Lower lobe of right lung (tissue), 2 donors: ENCODE measurements at places on chromosomes 1 and 21.

- DNase-seq: no peak
These were observed 356.1 kb downstream of the LMO4 start for GRCh38 chr1:87684713-87685205.

GRCh38 chr1:42576935-42577334, 81.3 kb upstream of the PPIH start:
- no peak for DNase-seq

GRCh38 chr21:42438316-42439205, 34.9 kb downstream of the UBASH3A start:
- DNase-seq: no peak

GRCh38 chr1:218394416-218394815, 49.3 kb downstream of the TGFB2 start:
- DNase-seq: no peak

- no peak for DNase-seq
These were observed 2.6 kb downstream of the KRTAP10-12 start for GRCh38 chr21:44699502-44700001.

GRCh38 chr1:65045022-65045817, 78.9 kb upstream of the JAK1 start:
- DNase-seq: no peak

DNA sequence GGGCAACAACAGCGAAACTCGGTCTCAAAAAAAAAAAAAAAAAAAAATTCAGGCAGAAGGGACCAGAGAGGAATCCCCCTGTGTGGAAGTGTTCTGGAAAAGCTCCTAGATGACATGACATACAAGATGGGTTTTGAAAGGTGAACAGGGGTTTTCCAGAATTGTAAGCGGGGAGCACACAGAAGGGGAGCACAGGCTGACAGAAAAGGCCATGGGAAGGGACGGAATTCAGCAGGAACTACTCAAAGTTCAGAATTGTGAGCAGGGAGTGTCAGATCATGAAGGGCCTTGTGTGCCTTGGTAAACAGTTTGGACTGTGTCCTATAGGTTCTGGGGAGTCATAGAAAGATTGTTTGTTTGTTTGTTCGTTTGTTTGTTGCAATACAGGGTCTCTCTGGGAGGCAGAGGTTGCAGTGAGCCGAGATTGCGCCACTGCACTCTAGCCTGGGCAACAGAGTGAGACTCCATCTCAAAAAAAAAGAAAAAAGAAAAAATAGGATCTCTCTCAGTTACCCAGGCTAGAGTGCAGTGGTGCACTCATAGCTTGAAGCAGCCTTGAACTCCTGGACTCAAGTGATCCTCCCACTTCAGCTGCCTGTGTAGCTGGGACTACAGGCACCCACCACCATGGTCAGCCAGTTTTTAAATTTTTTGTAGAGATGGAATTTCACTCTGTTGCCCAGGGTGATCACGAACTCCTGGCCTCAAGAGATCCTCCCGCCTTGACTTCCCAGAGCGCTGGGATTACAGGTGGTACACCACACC, 1.2 kb upstream of the RHBDL2 start:
- DNase-seq: no peak

DNA sequence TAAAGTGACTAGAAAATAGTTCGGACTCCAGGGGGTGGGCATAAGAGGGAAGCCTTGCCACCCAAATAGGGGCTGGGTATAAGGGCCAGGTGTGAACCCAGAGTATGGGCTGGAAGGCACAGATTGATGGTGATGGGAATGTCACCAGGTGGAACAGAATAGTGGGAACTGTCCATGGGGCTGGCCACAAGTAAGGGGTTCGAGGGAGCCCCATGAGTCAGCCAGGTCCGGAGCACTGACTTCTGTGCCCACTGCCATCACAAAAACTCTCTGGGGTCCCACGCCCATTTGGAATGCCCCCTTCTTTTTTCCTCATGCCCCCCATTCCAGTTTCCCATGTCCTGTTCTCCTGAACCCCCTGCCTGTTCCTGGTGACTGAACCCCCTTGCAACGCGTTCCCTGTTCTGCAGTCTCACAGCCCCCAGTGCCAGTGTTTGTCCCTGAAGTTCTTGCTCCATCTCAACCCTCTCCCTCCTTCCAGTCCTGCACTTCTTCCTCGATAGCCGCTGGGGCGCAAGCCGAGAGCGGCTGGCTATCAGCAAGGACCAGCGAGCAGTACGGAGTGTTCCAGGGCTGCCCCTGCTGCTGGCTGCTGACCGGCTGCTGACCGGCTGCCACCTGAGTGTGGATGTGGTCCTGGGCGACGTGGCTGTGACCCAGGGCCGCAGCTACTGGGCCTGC, 7.9 kb downstream of the TRIM46 start:
- DNase-seq: peak; percentile 54

GRCh38 chr1:119285482-119285881, 83.1 kb upstream of the HAO2 start:
- DNase-seq: no peak

DNA sequence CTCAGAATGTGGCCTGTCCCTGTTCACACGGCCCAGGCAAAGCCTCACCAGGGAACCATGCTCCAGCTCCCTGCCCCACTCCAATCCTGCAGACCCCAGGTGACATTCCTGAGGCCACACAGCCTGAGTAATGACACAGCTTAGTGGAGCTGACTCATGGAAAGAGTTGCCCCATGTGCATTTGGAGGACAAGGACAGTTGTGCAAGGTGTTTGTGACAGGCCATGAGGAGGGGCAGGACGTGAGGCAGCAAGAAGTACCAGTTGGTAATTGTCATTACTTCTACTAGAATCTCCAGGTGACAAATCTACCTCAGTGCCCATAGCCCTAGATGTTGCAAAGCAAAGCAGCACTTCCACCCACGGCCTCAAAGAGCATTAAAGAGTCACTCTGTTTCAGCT, 15.2 kb downstream of the PRR9 start:
- no peak for DNase-seq

- DNase-seq: no peak
These were observed 99.1 kb upstream of the RAB3GAP2 start for GRCh38 chr1:220371324-220371723.

GRCh38 chr21:44957901-44958451, 18.1 kb downstream of the SLX9 start:
- DNase-seq: peak; percentile 47

GRCh38 chr1:5577255-5578040, 414.8 kb downstream of the NPHP4 start:
- no peak for DNase-seq

- no peak for DNase-seq
These were observed 29.3 kb upstream of the PLXNA2 start for GRCh38 chr1:208273386-208274017.

GRCh38 chr1:155086128-155086741, 7.6 kb downstream of the EFNA3 start:
- DNase-seq: peak; percentile 81

DNA sequence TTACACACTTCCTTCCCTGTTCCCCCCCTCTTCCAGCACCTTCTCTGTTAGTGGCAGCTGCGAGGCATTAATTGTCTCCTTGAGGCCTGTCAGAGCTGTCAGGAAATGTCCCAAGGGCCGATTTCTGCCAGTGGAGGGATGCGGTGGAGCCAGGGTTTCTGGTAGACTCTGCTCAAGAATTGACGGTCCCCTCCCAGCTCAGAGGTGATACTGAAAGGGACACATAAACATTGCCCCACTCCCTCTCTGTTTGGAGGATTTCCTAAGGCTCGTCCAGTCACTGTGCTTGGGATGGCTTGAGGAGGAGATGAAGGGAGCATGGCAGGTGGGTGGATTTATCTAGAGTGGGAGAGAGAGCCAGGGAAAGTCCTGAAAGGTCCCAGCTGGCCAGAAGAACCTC, 61.4 kb upstream of the CD34 start:
- DNase-seq: no peak

DNA sequence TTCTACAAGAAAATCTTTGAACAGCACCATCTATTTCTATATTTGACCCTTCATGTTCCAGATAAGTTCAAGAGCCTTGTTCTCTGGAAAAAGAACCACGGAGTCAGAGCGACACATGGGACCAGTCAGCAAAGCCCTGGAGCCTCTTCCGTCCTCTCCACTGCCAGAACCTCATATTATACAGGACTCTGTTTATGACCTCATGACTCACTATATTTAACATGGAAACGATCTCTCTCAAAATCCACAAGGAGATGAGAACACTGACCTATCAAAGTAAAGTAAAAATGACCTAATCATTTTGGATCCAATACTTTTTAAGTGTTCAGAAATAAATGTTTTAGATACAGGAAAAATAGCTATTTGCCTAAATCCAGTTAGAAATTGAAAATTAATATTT, 124.6 kb upstream of the KRTAP19-8 start:
- DNase-seq: no peak

DNA sequence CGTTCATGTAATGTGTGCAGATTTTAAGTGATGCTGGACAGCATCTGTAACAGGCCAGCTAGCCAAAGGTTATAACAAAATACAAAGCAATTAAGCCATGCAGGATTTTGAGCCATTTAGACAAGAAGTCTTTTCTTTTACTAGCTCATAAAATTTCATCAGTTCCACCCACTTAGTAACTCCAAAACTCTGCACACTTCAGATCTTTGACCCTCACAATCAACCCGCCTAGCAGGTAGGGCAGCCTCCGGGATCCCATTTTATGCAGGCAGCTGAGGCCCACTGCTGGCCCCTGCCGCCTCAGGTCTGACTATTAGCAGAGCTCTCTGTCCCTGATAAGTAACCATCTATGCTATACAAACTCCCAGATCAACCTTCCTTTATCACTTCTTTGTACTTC, 9.2 kb downstream of the LBR start:
- DNase-seq: no peak

GRCh38 chr1:245894843-245895242, 612.2 kb downstream of the SMYD3 start:
- DNase-seq: no peak

DNA sequence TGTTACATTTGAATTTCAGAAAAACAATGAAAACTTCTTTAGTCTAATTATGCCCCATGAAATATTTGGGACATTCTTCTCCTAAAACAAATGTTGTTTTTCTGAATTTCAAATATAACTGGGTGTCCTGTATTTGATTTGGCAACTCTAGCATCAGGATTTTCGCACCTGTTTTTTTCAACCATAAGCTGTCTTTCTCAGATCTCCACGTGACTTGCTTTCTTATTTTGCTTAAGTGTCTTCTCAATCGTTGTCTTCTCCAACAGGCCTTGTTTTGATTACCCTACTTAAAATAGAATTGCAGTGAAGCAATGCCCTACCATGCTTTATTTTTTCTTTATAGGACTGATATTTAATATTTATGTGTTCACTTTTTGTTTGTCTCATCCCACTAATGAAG, 752.8 kb upstream of the RGS18 start:
- no peak for DNase-seq

- no peak for DNase-seq
These were observed 25.6 kb downstream of the PDC start for GRCh38 chr1:186435336-186435735.

- DNase-seq: no peak
These were observed 1.0 kb upstream of the PRAMEF12 start for GRCh38 chr1:12772520-12772919.

DNA sequence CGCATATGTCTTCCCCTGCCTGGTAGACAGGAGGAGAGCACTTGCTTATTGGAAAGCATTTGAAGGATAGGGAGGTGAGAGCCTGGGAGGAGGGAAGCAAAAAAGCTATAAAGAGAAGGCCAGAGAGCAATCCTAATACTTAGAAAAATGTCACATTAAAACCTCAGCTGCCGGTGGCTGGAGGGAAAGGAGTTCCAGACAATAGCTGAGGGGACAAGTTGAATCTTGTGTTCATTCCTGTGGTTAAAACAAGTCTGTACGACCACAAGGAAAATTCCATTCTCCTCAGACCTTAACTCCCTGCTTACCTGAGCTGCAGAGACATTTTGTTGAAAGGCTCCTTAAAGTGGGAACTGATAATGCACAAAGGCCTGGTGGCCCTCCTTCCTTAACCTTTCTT, 218.8 kb upstream of the CAMK1G start:
- DNase-seq: no peak

- no peak for DNase-seq
These were observed 108.8 kb downstream of the PLXNA2 start for GRCh38 chr1:208135354-208135753.

GRCh38 chr1:6864166-6864565, 78.9 kb downstream of the CAMTA1 start:
- DNase-seq: no peak

DNA sequence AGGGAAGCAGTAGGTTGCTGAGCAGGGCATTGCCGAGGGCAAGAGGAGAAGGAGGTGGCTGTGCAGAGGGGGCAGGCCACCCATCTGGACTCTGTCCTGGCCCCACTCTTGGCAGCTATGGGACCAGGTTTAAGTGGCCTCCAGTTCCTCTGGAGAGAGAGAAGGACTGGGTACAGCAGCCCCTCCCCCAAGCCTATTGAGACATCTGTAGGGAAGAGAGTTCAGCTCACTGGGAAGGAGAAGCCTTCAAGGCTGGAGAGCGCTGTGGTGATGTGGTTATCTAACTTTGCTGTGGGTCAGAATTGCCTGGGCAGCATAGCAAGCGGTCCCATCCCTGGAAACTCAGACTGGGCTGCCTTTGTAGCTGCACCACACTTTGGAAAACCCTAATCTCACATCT, 93.9 kb downstream of the KCNJ15 start:
- DNase-seq: peak; percentile 59

DNA sequence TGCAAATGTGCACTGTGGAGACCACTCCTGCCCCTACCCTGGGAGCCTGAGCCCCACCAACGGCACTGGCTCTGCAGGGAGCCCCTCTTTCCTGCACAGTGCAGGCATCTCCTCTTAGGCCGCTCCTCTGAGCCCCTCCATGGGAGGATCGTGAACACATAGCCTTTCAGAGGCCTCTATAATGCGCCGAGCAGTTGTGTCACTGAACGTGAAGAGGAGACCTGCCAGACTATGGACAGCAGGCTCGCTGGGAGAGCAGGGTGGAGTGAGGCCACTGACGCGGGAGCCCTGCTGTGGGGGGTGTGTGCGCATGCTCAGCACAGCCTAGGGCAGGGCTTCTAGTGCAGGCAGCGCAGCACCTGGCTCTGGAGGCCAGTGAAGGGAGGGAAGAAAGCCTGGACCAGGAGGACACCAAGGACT, 151.3 kb upstream of the COL6A1 start:
- no peak for DNase-seq

- DNase-seq: no peak
These were observed 69.8 kb downstream of the TPR start for GRCh38 chr1:186304982-186305949.

- DNase-seq: no peak
These were observed 36.7 kb downstream of the DISC1 start for GRCh38 chr1:231663211-231663792.

- DNase-seq: no peak
These were observed 179.2 kb downstream of the GIPC2 start for GRCh38 chr1:78224861-78225552.

DNA sequence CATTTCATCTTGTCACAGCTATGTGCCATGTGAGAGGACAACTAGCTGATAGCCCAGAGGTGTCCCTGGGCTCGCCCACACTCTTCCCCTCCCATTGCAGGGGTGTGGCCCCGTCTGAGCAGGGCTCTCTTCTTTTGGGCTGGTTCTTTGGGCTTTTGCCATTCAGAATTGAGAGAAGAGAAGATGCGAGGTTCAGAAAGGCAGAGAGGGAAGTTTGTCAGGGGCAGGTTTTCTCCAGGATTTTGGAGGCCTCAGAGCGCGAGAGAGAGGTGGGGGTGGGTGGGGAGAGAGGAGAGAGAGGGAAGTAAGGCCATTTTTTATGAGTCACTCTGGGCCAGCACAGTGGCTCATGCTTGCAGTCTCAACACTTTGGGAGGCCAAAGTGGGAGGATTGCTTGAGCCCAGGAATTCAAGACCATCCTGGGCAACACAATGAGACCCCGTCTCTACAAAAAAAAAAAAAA, 5.2 kb downstream of the IFI6 start:
- DNase-seq: no peak
